CMK (cell line): ENCODE measurements at places on chromosomes 2 and 18.

DNA sequence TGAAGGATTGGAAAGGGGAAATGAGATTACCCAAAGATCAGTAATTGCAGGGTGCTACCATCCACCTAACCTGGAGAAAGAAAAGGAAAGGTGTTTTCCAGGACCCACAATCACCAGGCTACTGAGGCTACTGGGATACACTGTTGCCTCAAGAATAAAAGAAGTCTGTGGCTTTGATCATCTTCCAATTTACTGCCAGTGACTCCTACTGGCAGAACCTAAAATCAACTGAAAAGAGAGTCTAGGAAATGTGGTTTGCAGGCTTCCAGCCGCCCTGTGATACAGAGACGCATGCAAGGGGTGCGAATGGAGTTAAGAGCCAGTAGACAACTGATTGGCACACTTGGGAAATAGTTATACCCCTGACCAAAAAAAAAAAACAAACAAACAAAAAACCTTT lies 16.6 kb upstream of the TTL start:
- no peak for DNase-seq

DNA sequence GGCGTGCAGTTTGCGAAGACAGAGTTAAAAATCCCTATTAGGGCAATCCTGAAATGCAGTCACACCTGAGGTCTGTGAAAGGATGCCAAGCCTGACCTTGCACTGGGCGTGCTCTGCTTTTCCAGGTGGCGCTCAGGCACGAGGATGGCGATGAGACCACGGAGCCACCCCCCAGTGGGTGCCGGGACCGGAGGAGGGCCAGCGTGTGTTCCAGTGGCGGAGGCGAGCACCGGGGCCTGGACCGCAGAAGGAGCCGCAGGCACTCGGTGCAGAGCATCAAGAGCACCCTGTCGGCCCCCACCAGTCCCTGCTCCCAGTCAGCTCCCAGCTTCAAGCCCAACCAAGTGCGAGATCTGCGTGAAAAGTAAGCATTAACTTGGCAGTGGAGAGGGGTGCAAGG lies 203.4 kb downstream of the TPGS2 start:
- no peak for DNase-seq

GRCh38 chr2:21822505-21822904 lies 698.7 kb downstream of the TDRD15 start:
- no peak for DNase-seq

DNA sequence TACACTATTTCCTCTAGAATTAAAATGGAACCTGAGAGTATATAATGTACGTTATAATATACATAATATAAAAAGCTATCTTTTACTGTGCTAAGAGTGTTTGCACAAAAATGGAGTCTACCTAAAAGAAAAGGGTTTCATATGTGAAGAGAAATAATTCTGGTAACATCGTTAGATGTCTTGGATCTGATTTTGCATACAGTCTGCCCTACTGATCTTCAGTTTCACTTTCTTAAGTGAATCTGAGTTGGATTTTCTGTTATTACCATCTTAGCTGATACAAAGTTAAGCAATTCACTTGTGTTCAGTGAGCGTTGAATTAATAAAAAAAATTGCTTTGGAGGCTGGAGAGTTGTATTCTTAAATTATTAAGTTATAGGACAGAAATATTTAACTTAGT lies 502.1 kb upstream of the TMEFF2 start:
- no peak for DNase-seq

DNA sequence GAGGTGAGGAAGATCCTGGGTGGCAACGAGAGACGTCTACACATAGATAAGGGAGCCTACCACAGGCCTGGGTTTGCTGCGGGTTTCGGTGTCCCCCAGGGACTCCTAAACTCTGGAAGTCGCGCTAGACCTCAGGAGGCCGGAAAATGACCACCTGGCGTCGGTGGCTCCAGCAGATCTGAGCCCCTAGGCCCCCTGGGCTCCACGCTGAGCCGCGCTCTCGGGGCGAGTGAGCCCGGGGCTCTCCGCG lies 987 bp upstream of the DLX1 start:
- DNase-seq: no peak

DNA sequence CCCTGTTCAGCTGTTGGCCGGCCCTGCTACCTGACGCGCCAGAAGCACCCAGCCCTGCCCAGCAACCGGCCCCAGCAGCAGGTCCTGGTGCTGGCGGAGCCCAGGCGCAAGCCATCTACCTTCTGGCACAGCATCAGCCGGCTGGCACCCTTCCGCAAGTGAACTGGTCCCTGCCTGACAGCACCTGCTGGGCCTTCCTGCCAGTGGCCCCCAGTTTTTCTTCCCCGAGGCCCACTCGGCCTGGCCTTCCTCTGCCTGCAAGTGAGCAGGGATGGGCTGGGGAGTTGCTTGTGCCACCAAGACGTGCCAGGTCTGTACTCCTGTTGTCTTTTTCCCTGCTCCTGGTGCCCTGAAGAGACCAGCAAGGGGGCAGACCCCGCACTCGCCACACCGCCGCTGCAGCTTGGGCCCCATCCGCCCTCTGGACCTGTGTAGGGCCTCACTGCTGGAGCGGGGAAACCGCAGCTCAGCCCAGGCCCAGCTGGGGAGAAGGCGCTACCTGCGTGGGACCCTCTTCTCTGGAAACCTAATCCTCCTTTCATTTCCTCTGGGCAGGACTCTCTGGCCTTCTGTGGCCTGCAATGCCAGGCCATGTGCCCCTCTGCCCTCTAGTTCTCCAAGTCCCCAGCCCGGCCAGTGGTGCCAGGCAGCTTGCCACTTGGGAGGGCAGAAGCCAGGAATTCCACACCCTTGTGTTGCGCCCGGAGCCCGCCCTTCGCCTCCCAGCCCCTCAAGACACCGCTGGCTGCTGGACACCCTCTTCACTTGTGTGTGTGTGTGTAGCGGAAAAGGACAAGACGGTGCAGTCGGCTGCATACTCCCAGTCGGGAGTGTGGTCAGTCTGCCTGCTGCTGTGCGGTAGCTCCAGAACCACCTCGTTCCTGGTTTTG lies 47.0 kb downstream of the FAM168B start:
- no peak for DNase-seq

GRCh38 chr2:44931198-44931780 lies 10.2 kb upstream of the SIX3 start:
- DNase-seq: no peak

- no peak for DNase-seq
Measured at GRCh38 chr18:48922226-48922800, 28.5 kb downstream of the SMAD7 start.

- no peak for DNase-seq
Measured at GRCh38 chr18:62458346-62458745, 64.5 kb upstream of the ZCCHC2 start.

- DNase-seq: no peak
Measured at GRCh38 chr2:68806511-68807109, 64.6 kb downstream of the BMP10 start.

DNA sequence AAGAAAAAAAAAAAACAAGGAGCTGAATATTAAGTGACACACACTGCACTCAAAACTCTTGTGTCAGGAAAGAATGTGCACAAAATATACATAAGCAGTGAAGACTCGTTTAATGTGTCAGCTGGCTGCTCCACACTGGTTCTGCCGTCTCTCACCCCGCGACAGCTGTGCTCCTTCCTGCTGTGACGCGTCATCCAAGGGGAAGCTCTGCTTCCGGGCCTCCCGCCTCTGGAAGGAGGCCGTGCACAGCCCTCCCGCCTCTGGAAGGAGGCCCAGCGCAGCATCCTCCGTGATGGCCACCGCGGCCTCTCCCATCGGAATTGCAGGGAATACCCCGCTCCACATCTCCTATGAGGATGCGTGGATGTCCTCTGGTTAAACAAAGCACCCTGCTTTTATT lies 151.0 kb downstream of the HDAC4 start:
- no peak for DNase-seq
